ENCODE measurements at places on chromosomes 5 and 9.

- DNase-seq, result peak; percentile 38
These were observed 4.6 kb downstream of the NIPAL4 start for GRCh38 chr5:157464519-157465171.

GRCh38 chr9:78115073-78115472 lies 83.5 kb upstream of the GNAQ start:
- DNase-seq, result no peak

GRCh38 chr5:60812426-60812825 lies 31.6 kb downstream of the ELOVL7 start:
- no peak for DNase-seq

DNA sequence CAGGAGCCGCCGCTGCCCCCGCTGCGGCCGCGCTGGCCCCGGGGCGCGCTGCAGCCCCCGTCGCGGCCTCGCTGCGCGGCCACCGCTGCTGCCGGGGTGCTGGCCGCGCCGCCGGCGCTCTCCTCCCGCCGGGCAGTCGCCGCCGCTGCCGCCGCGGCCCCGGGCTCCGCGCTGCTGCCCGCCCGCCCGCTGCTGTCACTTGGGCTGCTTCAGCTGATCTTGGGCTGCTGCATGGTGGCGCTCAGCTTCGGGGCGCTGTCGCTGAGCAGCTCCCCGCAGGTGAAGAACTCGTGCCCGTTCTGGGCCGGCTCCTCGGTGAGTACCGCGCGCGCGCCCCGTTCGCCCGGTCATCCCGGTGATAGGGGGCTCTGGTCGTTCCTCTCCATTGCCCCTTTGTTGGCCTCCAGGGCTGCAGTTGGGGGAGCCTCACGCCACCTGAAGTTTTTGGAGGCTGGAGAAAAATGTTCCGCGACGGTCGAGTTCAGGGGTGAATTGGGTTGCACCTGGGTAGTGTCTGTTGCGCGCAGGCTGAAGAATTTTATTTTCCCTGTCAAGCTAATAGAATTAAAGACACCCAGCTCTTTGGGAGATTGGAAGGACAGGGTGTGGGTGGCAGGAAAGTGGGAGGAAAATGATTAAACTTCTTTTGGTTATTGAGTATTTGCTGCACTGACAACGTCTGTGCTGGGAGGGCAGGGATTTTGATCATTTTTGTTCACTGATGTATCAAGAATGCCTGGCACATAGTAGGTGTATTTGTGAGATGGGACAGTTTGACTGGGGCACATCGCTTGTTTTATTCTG lies 596 bp downstream of the ENTREP1 start:
- no peak for DNase-seq

DNA sequence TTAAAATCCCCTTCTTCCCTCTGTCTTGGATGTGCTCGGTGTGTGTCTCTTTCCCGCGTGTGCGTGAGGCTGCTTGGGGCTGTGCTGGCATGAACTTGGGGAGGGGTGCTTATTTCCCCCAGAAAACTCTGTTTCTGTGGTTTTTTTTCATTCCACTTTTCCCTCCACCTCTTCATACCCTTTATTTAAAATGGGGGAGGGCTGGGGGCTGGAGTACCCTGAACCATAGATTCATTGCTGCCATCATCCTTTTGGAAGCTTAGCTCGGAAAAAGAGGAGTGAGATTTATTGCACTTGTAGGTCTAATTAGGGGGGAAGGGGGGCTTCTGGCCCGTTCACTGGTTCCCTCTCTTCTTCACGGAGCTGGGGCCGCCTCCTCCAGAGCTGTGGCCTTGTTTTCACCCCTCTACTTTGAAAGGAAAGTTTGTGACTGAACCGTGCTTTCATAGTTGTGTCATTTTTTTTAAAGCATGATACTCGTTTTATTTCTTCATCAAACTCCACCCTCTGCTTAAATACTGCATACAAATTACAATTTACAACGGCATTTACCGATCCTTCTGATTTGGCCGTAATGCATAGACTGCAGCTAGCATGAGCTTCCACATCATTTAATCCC lies 2.9 kb downstream of the NR2F1 start:
- no peak for DNase-seq

DNA sequence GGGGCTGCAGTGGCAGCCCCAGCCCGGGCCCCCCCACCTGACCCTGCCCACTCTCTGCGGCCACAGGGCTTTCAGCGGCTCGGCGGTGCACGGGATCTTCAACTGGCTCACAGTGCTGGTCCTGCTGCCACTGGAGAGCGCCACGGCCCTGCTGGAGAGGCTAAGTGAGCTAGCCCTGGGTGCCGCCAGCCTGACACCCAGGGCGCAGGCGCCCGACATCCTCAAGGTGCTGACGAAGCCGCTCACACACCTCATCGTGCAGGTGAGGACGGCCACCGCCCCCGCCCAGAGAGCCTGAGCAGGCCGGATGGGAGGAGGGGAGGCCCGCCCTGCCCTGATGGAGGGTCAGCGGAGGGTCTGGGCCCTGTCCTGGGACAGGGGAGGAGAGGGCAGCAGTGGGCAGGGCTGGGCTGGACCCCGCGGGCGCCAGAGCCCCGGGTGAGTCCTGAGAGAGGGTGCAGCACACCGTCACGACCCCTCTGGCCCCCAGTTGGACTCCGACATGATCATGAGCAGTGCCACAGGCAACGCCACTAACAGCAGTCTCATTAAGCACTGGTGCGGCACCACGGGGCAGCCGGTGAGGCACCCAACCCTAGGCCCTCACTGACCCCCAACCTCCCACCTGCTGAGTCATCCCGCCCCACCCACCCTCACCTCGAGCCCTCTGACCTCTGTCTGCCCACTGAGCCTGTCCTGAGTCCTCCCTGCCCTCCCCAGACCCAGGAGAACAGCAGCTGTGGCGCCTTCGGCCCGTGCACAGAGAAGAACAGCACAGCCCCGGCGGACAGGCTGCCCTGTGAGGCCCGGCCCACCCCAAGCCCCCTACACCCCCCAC lies 2.7 kb downstream of the SLC34A3 start:
- no peak for DNase-seq

All from activated T-helper 9 cell treated with anti-CD3 and anti-CD28 coated beads, Interleukin-2, amount 50 U/mL, for 16 hours (primary cell).